ENCODE measurements at places on chromosomes 11 and 22.

GRCh38 chr11:67083786-67084366 lies 27.2 kb downstream of the RHOD start:
- no peak for DNase-seq

- no peak for DNase-seq
These were observed 428.3 kb upstream of the RAG2 start for GRCh38 chr11:37026326-37026725.

GRCh38 chr11:134581966-134582769 lies 170.1 kb upstream of the B3GAT1 start:
- DNase-seq, result no peak

GRCh38 chr22:29313126-29313575 lies 2.3 kb downstream of the RASL10A start:
- DNase-seq, result no peak

GRCh38 chr11:13216019-13216710 lies 61.4 kb upstream of the BMAL1 start:
- DNase-seq, result no peak

DNA sequence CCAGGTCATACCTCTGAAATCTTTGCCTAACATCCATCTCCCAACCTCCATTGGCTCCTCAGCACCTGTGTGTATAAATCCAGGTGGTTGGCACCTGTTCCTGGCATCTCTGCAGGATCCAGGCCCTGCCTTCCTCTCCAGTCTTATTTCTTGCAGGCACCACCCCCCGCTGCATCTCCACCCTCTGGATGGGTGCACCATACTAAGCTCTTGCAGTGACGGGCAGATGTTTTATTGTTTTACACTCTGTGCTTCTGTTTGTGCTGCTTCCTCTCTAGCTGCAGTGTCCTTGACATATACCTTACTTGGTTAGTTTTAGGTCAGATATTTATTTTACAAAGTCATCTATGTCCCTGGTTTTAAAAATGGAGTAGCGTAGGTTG lies 102.6 kb downstream of the TBC1D22A start:
- no peak for DNase-seq

DNA sequence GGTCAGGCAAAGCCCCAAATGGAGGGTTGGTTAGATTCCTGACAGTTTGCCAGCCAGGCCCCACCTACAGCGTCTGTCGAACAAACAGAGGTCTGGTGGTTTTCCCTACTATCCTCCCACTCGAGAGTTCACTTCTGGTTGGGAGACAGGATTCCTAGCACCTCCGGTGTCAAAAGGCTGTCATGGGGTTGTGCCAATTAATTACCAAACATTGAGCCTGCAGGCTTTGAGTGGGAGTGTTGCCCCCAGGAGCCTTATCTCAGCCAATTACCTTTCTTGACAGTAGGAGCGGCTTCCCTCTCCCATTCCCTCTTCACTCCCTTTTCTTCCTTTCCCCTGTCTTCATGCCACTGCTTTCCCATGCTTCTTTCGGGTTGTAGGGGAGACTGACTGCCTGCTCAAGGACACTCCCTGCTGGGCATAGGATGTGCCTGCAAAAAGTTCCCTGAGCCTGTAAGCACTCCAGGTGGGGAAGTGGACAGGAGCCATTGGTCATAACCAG lies 4.7 kb upstream of the TTC36 start:
- peak; percentile 32 for DNase-seq

DNA sequence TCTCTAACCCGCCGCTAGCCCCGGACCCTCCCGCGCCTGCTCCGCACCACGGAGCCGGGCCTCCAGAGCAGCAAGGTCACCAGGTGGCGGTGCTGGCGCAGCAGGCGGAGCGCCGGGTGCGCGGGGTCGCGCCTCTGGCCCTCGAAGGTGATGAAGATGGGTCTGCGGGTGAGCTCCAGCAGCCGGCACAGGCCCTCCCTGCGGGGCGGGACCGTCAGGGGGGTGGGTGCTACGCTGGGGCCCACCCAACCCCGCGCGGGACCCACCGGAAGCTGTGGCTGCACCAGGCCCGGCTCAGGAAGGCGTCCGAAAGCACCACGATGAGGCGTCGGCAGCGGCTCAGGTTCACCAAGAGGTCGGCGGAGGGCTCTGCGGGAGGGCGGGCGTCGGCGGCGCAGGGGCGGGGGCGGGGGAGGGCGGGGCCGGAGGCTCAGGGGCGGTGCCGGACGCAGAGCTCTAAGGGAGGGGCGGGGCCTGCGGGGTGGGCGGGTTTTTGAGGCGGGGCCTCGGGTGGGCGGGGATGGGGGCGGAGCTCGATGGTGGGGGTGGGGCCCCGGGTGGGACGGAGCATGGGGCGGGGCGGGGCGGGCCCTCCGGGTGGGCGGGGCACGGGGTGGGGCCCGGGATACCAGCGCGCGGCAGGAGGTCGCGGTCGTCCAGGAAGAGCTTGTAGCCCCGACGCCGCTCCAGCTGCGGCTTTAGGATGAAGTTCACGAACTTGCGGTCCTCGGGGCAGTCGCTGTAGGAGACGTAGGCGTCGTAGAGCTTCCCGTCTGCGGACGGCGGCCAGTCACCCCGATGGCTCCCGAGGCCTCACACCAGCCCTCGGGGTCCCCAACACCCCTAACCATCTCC lies 7.8 kb downstream of the SIGIRR start:
- DNase-seq, result peak; percentile 94

DNA sequence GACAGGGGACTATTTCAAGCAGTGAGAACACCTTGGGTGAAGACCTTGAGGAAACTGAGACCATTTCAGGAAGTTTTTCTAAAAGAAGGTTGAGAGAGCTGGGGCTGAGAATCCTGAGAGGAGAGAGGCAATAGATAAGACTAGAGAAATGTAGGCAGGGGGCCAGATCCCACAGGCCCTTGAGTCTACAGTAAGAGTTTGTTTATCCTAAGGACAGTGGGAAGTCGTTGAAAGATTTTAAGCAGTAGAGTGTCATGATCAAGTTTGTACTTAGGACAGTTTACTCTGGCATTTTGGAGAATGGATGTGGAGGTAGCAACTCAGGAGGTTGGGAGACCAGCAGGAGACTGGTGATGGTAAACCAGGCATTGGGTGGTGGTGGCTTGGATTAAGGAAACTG lies 17.1 kb downstream of the HSD17B12 start:
- DNase-seq, result no peak

DNA sequence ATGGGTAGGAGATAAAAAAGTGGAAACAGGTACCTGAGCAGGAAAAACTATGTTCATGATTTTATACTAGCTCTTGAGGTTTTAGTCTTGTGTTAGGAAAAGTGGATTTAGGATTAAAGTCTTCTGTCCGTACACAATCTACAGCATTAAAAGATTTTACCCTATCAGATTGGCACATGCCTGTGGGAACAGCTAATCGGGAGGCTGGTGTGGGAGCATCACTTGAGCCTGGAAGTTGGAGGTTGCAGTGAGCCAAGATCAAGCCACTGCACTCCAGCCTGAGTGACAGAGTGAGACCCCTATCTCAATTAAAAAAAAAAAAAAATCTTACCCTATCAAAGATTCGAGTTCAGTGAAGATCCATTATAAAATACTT lies 12.2 kb upstream of the CRKL start:
- DNase-seq, result no peak

GRCh38 chr11:11428714-11429113 lies 75.7 kb upstream of the CSNK2A3 start:
- no peak for DNase-seq

DNA sequence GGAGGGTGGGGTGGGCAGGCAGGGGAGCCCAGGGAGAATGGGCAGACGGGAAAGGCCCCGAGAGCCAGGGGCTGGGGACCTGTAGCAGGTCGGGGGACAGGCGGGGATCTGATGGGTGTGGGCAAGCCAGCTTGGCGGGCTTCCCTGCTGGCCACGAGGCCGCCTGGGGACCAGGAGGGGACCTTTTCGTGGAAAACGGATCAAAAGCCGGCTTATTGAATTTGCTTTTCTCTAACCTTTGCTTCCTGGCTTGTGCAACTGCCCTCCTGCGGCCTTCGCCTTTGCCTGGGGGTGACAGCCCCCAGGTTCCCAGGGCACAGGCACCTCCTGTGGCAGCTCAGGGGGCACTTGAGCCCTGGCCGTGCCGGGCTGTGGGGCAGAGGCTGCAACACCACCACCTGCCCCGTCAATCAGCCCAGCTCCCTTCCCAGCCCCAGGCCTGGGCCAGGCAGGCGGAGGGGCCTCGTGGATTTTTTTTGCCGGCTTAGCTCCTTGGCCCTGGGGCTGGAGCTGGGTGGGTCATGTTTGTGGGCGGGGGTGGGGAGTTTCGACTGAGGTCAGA lies 41.6 kb upstream of the H19 start:
- no peak for DNase-seq

GRCh38 chr22:45544588-45545170 lies 42.0 kb downstream of the FBLN1 start:
- no peak for DNase-seq

DNA sequence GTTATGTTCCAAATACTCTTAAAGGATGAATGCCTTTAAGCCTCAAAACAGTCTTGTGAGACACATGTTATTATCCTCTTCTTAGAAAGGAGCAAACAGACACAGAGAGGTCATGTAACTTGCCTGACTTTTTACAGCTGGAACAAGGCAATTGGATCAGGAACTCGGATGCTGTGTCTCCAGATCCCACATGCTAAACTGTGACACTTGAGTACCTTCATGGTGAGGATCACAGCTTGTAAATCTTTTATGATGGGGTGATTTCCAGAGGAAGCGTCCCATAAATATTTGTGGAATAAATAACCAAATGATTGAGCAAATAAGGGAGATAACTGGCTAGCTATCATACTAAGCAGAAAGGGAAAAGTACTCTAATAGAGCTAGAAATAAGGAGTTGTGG lies 171.2 kb downstream of the C11orf91 start:
- no peak for DNase-seq

DNA sequence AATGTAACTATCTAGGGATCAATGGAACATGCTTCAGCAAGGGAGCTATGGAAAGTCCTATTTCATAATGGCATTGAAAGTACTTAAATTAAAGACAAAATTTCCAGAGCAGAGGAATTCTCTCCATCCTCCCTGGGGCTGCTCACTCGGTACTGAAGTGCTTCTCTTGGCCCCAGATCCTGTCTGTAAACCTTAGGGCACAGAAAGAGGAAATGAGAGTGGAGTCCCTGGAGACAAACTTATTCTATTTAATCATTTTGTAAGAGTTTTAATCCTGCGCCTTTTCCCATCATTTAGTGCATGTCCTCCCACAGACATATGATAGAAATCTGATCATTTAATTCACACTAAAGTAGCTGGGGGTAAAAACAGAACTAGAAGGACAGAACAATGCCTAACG lies 20.9 kb upstream of the PAMR1 start:
- DNase-seq, result no peak

GRCh38 chr11:135036488-135037297 lies 624.7 kb upstream of the B3GAT1 start:
- no peak for DNase-seq

DNA sequence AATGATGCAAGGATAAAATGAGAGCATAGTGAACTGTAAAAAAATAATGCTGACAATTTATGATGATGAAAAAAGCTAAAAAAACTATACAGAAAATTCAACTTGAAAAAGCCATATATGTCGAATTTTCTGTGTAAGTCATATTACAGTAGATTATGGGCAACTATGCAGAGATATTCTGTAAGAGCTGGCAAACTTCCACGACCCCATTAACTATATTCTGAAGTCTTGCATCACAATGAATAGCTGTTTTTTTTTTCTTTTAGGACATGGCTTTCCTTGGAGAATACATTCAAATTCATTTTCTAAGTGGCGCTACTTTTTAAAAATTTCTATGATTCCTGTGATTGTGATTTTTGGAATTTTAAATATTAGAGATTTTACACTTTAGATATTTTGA lies 18.4 kb downstream of the PSMD13 start:
- DNase-seq, result no peak

- peak; percentile 62 for DNase-seq
These were observed 25.0 kb downstream of the FADS3 start for GRCh38 chr11:61866231-61866957.

DNA sequence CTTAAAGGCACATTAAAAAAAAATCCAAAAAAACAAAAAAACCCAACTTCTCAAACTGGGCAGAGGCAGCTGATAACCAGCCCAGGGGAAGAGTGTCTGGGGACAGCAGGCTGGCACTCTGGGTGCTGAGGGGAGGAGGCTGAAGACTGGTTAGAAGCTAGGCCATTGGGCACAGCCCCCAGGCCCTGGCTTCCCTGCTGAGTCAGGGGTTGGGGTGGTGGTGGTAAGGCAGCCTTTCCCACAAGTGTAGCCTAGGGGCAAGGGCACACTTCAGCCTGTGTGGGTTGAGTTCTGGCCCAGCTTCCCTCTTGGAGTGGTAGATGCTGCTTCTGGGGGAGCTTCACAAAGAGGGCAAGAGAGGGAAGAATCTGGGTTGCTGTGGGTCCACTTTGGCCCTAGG lies 16.3 kb upstream of the ARFGAP3 start:
- DNase-seq, result no peak

DNA sequence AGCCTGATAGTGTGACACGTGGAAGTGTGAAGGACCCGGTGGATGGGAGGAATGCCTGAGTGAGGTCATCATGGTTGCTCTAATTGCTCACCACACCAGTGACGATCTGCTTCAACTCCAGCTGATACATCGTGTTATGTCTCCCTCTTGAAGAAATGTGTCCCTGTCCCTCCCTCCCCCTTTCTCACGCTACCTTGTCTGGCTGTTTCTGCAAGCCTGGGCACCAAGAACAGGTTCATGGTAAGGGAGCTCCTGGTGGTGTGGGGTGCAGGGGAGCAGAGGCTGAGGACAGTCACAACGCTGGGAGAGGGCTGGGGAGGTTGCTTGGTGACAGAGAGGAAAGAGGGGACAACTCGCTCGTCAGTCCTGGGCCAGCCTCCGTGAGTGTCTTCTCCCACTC lies 413.4 kb downstream of the SOX6 start:
- DNase-seq, result no peak

GRCh38 chr11:115201111-115201792 lies 303.0 kb downstream of the CADM1 start:
- DNase-seq, result no peak

DNA sequence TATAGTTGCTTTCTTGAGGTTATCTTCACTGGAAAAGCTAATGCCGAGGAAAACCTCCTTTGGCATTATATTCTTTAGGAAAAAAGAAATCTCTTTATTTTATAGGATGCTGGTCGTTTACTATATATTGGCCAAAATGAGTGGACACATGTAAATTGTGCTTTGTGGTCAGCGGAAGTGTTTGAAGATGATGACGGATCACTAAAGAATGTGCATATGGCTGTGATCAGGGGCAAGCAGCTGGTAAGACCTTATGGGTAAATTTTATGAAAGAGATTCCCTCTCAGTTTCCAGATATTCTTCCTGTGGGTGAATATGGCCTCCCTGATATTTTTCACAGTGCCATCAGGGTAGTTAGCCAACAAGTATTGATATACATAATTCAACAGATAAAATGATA lies 29.4 kb upstream of the TTC36 start:
- no peak for DNase-seq

GRCh38 chr11:119797736-119798135 lies 68.7 kb upstream of the NECTIN1 start:
- no peak for DNase-seq

- DNase-seq, result no peak
These were observed 12.0 kb downstream of the FAM111A start for GRCh38 chr11:59154610-59155009.

GRCh38 chr11:69702239-69702691 lies 1.6 kb downstream of the FGF19 start:
- DNase-seq, result no peak

All from K562 (cell line).